Activated CD4-positive, alpha-beta T cell treated with anti-CD3 and anti-CD28 coated beads, Interleukin-2, amount 50 U/mL, for 16 hours (primary cell): ENCODE measurements at places on chromosomes 2 and 18.

GRCh38 chr2:31287654-31288053 is 53.7 kb downstream of the EHD3 start:
- no peak for DNase-seq

GRCh38 chr2:28613186-28613585 is 117.3 kb downstream of the PLB1 start:
- peak; percentile 40 for DNase-seq

- no peak for DNase-seq
These were observed 69.2 kb downstream of the RNF152 start for GRCh38 chr18:61823595-61823994.

- no peak for DNase-seq
These were observed 127.4 kb downstream of the CHST9 start for GRCh38 chr18:27057519-27058234.

GRCh38 chr2:107430596-107431266 is 396.0 kb upstream of the RGPD4 start:
- no peak for DNase-seq

- DNase-seq = no peak
These were observed 67.2 kb downstream of the COLEC12 start for GRCh38 chr18:433298-433697.

- DNase-seq = no peak
These were observed 18.6 kb downstream of the GLI2 start for GRCh38 chr2:120754067-120754960.

DNA sequence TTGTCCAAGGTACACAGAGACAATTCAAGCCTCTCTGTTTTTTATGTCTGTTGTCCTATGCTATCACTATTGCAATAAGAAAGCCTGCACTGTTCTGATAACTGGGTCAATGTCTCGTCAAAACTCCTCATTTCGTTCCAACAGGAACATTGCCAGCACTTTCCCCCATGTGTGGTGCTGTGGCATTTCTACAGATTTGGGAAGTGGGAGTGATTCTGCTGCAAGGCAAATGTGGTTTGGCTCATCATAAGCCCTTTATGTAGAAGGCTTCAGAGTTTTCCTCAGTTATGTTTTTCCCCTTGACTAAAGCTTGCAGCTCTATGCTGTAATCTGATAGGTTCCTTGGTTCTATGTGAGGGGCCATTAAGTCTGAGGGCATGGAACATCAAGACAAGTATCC is 324.1 kb upstream of the TCF4 start:
- no peak for DNase-seq

- DNase-seq = no peak
These were observed 6.5 kb downstream of the DGUOK start for GRCh38 chr2:73933194-73933593.

- no peak for DNase-seq
These were observed 29.4 kb upstream of the TSPYL6 start for GRCh38 chr2:54285451-54285850.

GRCh38 chr2:190679813-190680591 is 31.1 kb downstream of the NAB1 start:
- peak; percentile 63 for DNase-seq

DNA sequence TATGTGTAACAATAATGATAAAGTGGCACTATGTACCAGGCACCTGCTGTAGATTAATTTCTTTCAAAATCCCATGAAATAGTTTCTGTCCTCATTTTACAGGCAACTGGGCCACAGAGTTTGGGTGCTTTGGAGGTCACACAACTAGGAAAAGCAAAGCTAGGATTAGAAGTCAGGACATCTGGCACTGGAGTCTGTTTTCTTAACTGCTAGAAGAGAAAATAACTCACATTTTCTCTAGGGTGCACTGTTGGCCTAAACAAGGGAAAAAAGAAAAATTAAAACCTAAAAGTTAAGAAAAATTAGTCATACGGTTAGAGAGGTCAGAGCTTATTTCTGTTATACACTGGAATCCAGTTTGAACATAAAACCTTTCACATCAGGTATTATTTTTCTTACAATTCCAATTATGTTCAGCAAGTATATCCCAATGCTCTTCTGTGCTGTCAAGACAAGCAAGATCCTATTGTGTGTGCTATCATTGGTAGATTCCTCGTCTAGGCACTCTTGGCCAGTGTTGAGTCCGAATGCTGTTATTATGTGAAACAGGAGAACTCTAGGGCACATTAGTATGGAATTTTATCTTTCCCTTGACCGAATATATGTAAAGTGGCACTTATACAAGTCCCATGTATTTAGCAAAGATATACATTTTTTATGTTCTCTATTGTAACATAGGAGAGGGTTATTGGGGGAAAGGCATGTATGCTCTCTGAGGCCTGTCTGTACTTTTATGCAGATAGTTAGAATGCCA is 1.5 kb upstream of the OSGEPL1 start:
- DNase-seq = no peak

- DNase-seq = no peak
These were observed 154.1 kb downstream of the FHOD3 start for GRCh38 chr18:36451454-36452251.

DNA sequence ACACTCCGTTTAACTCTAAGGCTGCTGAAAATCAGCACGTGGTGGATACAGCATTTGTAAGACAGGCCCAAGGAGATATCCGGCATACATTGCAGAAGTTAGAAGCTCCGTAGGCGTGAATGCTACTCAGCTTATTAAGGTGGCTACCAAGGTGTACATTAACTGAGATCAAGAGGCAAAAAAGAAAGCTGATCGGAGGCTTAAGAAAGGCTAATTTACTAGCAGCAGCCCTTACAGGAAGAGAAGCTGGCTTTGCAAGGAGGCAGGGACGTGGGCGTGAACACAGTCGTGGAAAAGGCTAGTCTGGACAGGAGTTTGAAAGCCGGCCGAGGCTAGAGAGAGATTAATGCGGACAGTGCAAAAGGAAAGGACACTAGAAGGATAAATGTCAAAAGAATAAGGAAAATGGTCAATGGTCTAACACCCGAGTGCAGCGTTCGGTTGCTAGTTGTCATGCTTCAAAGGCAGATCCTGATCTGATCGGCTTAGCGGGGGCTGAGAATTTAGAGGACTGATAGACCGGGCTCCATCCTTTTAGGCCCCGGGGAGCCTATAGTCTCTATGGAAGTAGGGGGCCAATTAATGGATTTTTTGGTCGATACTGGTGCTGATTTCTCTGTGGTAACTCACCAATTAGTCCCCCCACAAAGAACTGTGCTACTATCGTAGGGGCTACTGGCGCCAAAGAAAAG is 45.6 kb upstream of the SELENOI start:
- DNase-seq = no peak

- no peak for DNase-seq
These were observed 144.7 kb upstream of the ITGA4 start for GRCh38 chr2:181312515-181312927.

GRCh38 chr2:9347411-9347881 is 75.9 kb downstream of the ITGB1BP1 start:
- DNase-seq = no peak

DNA sequence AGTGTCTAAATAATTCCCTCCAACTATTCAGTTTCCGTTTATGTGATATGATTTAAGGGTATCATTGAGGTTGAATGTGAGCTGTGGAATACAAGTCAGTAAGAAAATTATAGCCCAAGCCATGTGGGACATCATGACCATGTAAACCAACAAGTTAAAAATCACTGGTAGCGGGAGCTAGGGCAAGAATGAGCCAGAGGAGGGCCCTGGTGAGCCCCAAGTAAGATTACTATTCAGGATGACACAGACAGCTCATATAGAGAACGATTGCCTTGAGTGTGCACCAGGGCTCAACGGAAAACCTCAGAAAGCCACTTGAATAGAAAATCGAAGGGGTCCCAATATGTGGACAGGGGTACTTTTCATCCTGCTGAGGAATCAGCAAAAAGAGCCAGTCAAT is 87.8 kb upstream of the RBMS1 start:
- no peak for DNase-seq

DNA sequence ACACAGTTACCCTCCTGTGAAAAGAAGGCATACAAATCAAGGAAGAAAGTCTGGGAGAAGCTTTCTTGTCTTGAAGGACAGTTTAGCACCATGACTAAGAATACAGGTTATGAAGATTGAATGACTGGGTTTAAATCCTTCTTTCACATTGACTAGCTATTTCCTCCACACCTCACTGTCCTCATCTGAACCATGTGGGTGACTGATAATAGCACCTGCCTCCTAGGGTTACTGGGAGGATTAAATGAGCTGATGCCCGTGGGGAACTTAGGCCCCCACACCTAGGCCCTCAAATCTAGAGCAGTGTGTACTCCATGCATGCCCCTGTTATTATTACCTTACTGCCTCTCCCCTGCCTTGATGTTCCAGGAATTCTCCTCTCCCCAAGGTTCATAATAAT is 202.9 kb downstream of the FBXO15 start:
- DNase-seq = peak; percentile 14

DNA sequence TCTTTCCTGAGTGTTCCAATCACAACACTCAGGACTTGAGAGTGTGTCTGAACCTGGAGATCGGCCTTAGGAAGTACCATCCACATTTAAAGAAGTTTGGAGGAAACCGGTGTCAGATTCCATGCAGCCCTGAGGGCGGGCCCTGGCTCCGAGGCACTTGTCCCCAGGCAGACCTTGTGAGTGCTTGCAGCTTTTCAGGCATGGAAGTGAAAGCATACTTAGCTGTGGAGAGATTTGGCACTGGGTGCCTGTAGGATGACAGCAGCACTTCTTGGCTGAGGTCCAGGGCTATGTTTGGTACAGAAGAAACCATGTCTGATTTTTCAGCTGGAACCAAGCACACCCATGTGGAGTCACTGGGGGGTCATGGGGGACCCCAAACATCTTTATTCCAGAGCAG is 230.8 kb downstream of the SEPTIN10 start:
- no peak for DNase-seq

DNA sequence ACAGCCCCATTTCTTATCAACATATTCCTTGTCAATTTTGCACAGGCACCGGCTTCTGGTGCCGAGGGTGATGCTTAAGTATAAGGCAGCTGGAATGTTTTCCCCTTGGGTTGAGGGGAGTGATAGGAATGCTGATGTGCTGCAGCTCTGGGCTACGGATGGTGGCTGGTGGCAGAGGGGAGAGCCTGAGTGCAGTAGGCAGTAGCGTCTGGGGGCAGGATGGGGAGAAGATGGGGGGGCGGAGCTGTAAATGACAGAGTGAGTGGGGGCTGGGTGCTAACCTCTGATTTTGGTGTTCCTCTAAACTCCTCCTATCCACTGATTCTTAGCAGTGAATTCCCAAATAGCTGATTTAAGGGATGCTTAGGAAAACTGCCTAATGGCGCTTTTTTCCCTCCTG is 20.7 kb downstream of the TMEM178A start:
- no peak for DNase-seq

GRCh38 chr2:118294063-118294462 is 205.8 kb downstream of the INSIG2 start:
- no peak for DNase-seq

DNA sequence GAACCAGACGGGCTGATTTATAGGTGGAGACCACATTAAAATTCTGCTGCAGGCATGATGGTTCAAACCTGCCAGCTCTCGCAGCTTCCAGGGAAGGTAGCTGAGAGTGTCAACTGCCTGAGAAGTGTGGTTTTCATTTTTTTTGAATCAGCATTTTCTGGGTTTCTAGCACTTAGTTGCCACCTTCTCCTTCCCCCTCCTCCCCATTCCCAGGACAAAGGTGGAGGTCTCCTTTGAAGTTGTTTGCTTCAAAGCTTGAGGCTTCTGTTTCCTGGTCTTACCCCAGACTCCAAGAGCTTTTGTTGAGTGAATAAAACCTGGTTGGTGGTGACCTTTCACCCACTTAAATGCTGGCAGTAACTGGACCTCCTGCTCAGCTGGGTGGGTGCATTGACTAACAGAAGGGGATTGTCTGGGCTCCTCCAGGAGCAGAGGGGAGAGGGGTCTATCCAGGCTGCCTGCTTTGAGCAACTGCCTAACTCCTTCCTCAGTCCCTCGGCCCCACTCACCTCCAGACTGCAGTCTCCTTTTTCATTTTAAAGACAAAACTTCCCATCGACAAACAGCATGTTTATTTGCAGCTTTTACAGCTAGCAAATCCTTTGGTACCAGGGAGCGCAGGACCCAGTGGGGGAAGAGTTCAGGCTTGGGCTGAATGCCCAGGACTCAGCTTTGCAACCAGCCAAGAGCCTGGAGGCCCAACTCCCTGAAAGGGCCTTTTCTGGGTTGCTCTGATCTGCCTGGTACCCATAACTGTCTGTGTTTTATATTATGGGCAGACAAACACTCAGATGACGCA is 3.5 kb downstream of the RHOB start:
- no peak for DNase-seq

GRCh38 chr2:121608367-121608766 is 40.9 kb downstream of the CLASP1 start:
- no peak for DNase-seq

- DNase-seq = no peak
These were observed 40.9 kb downstream of the KLHL29 start for GRCh38 chr2:23425885-23426262.

GRCh38 chr2:102839668-102840388 is 78.0 kb downstream of the TMEM182 start:
- peak; percentile 26 for DNase-seq

DNA sequence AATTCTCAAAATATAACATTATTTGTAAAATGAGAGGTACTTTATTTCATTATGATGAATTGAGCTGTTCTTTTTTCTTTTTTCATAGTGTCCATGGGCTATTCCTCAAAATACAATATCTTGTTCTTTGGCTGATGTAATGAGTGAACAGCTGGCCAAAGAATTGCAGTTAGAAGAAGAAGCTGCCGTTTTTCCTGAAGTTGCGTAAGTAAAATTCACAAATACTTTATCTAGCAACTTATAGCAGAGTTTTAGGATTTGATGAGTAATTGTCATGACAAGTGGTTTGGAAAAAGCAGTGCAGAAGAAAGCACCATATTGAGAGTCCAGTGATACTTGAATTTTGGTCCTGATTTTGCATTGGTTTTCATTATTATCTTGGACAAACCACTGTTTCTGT is 9.8 kb downstream of the RIOK3 start:
- DNase-seq = no peak

DNA sequence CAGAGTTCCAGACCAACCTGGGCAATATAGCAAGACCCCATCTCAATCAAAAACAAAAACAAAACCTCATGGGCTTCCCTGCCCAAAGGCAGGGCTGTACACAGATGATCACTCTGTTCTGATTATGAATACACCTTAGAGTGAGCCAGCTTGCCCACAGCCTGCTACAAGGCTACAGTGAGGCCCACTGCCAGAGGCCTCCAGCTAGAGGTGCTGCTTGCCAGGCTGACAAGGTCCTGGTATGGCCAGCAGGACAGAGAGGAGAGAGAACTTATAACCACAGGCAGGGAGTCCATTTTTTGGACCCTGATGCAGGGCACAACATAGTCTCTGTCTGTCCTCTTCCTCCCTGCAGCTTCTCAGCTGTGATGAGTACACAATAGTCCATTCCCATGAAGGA is 41.5 kb downstream of the KANSL3 start:
- DNase-seq = no peak

DNA sequence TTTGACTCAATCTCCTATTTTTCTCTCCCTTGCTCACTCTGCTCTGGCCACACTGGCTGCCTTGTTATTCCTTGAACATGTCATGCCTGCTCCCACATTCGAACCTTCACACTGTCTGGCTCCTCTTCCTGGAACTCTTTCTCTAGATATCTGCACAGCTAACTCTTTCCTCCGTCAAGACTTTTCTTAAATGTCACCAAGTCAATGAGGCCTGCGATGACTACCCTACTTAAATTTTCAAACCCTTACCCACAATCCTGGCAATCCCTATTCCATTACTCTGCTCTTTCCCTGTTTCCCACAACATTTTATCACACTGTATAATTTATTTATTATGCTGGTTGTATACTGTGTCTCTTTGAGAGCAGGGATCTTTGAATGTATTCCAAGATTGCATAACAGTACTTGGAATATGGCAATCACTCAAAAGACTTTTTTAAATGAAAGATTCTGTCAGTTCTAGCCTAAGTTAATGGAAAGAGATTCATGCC is 206.2 kb downstream of the SRBD1 start:
- DNase-seq = no peak
